Glutamatergic neuron (in vitro differentiated cells): ENCODE measurements at places on chromosomes 2 and 18. TPM values are rescaled to one million over a fixed set of nuclear protein-coding genes. Genes with fewer than 3 reads are reported as not detected.
A peak's percentile ranks its signal among the peaks of the same experiment; 100 is the strongest.

Gene FTCDNL1
- 0.74 TPM for total RNA-seq

DNA sequence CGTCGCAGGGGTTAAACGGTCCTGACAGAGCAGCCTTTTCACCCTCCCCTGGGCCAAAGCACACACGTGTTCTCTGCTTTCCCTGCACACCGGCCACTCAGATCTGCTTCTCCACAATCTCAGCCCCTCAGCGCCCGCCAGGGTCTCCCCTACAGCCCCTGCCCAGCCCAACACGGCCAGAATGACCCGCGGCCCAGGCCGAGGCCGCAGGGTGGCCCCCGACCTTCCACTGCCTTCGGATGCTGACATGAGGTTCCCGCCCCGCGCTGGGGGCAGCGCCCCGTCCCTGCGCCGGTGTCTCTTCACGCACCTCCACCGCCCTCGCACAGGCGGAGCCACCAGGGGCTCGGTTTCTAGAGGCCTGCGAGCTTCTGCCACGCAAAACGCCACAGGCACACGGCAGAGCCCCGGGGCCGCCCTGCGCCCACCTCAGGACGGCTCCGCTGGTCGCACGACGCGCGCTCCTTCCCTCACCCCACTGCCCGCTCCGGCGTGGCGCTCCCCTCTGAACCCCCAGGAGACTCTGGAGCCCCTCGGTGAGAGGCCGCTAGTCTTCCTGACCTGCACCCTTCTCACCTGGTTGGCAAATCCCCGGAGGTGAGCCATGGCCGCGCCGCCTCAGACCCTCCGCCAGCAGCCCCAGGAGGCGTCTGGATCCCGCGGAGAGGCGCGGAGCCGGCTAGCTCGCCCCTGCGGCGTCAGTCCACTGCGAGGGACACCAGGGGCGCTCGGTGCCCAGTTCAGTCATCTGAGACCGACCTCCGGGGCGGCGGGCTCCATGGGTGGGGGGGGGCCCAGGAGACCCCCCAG is 749 bp downstream of the STK25 start:
- peaks cover 18% of the 10 kb centered on the region for H3K4me1 ChIP-seq
- H3K4me3 ChIP-seq: peak overlapping the region; percentile 95
- H3K27me3 ChIP-seq: peaks cover 8% of the 10 kb centered on the region
- no peaks in the 10 kb centered on the region for H3K36me3 ChIP-seq

GRCh38 chr2:204514439-204514838 is 30.8 kb upstream of the PARD3B start:
- no peak for DNase-seq
- H3K4me1 ChIP-seq: no peaks in the 10 kb centered on the region
- H3K36me3 ChIP-seq: no peaks in the 10 kb centered on the region
- H3K4me3 ChIP-seq: no peak overlapping the region

DNA sequence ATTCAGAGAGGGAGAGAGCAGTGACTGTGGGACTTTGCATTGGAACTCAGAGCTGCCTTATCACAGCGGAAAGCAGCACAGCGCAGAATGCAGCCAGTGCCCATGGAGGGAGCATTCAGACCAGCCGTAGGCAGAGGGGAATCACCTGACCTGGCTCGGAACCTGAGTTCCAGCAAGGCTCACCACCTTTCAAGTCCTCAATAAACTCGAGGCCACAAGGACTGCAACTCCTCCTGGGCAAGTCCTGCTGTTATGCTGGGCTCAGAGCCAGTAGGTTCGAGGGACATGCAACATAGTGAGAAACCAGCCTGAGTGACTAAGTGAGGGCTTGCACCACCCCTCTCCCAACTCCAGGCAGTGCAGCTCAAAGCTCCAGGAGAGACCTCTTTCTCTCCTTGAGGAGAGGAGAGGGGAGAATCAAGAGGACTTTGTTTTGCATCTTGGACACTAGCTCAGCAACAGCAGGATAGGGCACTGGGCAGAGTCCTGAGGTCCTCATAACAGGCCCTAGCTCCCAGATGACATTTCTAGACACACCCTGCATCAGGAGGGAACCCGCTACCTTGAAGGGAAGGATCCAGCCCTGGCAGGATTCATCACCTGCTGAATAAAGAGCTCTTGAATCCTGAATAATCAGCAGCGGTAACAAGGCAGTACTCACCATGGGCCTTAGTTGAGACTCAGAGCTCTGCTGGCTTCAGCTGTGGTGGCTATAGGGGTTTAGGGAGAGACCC is 136.8 kb upstream of the OTOS start:
- no peaks in the 10 kb centered on the region for H3K4me1 ChIP-seq
- no peak overlapping the region for H3K4me3 ChIP-seq
- no peak for DNase-seq
- no peak overlapping the region for H3K27ac ChIP-seq
- H3K36me3 ChIP-seq: peaks cover 8% of the 10 kb centered on the region

- H3K27me3 ChIP-seq: peaks cover 5% of the 10 kb centered on the region
- H3K4me3 ChIP-seq: no peak overlapping the region
- H3K36me3 ChIP-seq: peaks cover 7% of the 10 kb centered on the region
- no peak overlapping the region for H3K27ac ChIP-seq
- no peak for DNase-seq
- peaks cover 6% of the 10 kb centered on the region for H3K4me1 ChIP-seq
These were observed 81.2 kb upstream of the CYRIA start for GRCh38 chr2:16746833-16747232.

DNA sequence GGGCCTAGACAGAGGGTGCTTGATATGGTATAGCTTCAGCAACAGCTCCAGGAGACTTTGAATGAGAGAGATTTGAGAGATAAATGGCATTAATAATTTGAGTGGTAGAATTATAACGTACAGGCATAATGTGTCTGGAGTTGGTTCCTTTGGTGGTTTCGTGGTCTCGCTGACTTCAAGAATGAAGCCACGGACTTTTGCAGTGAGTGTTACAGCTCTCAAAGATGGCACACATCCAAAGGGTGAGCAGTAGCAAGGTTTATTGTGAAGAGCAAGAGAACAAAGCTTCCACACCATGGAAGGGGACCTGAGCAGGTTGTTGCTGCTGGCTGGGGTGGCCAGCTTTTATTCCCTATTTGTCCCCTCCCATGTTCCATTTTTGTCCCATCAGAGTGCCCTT is 23.1 kb downstream of the PDCD1 start:
- H3K36me3 ChIP-seq: peaks cover 5% of the 10 kb centered on the region
- no peaks in the 10 kb centered on the region for H3K27me3 ChIP-seq
- H3K4me3 ChIP-seq: no peak overlapping the region
- H3K27ac ChIP-seq: no peak overlapping the region
- no peaks in the 10 kb centered on the region for H3K4me1 ChIP-seq
- no peak for DNase-seq

GRCh38 chr2:207014424-207014823 is 75.1 kb downstream of the CPO start:
- no peak overlapping the region for H3K27ac ChIP-seq
- H3K27me3 ChIP-seq: no peaks in the 10 kb centered on the region
- no peaks in the 10 kb centered on the region for H3K4me1 ChIP-seq
- H3K4me3 ChIP-seq: no peak overlapping the region
- peaks cover 13% of the 10 kb centered on the region for H3K36me3 ChIP-seq
- DNase-seq: no peak

DNA sequence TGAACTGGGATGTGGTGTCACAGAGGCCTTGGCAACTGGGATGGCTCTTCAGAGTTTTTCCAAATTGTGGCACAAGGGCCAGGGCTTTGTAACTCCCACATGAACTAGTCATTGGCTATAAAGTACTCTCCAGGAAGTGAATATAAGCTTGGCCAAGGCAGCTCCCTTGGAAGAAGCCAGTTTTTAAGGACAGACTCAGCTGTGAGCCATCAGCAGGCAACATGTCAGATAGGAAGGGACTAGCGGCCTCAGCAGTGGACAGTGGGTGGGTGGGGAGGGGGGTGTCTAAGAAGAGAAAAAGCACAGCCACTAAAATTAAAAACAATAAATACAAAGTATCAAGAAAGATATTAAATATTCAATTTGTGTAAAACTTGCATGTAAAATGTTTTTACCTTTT is 691.1 kb upstream of the PIK3C3 start:
- no peak overlapping the region for H3K27ac ChIP-seq
- peaks cover 12% of the 10 kb centered on the region for H3K4me1 ChIP-seq
- no peaks in the 10 kb centered on the region for H3K27me3 ChIP-seq
- DNase-seq: no peak
- no peaks in the 10 kb centered on the region for H3K36me3 ChIP-seq
- no peak overlapping the region for H3K4me3 ChIP-seq

DNA sequence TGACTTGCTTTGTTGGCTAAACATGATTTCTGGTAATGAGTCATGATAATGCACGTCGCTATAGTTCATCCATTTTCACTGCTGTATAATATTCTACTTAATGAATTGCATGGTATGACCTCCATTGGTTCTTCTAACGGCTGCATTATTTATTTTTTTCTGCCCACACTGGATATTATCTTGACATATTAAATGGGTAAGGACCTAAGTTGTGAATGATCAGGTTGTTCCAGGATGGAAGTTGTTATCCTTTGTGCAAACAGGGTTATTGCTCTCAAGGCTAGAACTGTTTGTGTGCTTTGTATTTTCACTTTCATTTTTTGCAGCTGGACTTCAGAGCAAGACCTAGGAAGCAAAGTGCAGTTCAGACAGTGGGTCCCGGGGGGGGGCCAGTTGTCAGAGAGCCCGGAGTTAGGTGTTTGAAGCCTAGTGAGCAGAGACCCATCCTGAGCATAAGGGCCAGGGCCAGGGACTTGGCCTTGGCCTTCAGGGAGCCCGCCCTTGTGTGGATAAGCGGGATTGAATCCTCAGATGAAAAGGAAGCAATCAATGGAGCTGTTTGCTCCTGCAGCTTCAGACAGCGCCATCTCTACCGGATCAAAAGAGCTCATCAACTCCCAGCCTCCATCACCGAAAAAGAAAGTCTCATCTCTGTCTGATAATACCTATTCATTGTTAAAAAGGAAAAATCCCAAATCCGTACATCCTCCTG is 48.2 kb downstream of the AGAP1 start:
- H3K27ac ChIP-seq: no peak overlapping the region
- peaks cover 10% of the 10 kb centered on the region for H3K27me3 ChIP-seq
- no peak overlapping the region for H3K4me3 ChIP-seq
- DNase-seq: no peak
- H3K36me3 ChIP-seq: no peaks in the 10 kb centered on the region
- H3K4me1 ChIP-seq: peaks cover 32% of the 10 kb centered on the region
